HAP-1 (cell line): ENCODE measurements at places on chromosomes 7 and 10.
A peak's percentile ranks its signal among the peaks of the same experiment; 100 is the strongest.

- no peak for DNase-seq
Measured at GRCh38 chr7:110119883-110120581, 970.9 kb upstream of the LRRN3 start.

DNA sequence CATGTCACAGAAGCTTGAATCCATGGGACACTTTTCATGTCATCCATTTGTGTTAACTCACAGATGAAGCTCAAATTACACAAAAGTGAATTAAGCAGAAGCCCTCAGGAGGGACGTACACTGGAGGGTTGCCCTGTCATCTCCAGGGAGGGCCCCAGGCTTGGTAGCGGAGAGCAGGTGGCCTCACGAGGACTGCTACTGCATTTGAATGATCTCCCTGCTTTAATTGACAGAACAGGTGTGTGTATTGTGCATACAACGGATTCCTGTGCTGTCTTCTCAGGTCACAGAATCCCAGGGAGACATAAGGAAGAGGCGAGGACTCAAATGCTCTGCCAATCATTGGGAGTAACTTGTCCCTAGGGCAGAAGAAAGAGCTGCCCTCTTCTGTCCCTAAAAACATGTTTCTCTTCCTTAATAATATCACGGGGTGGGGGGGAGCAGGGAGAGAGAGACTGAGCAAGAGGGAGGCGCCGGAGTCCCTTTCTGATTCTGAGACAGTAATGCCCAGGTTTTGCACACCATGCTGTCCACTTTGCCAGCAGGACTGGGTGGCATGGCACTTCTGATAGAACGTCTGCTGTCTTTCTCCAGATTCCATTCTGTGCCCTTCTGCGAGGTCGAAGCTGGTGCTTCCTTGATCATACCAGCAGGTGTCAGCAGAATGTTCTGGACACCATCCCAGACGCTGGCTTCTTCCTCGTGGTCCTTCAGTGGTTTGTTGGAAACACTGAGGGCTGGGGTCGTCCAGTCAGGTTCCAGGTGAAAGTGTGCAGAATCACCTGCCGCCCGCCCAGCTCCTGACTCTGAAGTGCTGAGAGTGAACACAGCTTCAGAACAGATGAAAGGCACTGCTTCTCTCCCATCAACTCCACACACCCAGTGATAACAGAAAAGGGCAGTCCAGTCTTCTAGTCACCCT is 26.2 kb upstream of the RASGEF1A start:
- DNase-seq: peak; percentile 77

DNA sequence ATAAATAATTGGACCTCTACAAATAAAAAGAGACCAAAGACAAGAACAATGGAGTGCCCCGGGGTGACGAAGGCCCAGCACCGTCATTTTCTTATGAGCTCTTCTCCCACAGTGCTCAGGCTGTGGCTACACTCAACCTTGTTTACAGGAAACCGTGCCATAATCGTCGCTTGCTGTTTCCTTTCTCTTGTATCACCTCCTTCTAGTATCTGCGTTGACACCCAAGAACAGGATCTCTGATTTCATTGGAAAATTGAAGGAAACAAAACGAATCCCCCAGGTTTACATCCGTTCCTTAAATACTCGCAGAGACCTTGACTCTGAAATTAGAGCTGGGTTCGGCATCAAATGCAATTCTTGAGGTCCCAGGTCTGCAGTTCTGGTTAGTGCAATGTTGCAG is 1.7 kb upstream of the IGFBP3 start:
- DNase-seq: no peak

GRCh38 chr10:73881221-73881919 is 7.0 kb upstream of the CAMK2G start:
- no peak for DNase-seq

GRCh38 chr7:105815576-105815975 is 60.8 kb downstream of the ATXN7L1 start:
- DNase-seq: no peak

- no peak for DNase-seq
Measured at GRCh38 chr7:13702251-13702650, 287.2 kb downstream of the ETV1 start.

GRCh38 chr7:107579885-107580715 is at the start of gene BCAP29:
TSS of gene BCAP29 (plus strand) at chr7:107580246. CDS start at chr7:107580773, 527 bp downstream.
- DNase-seq: peak; percentile 85

DNA sequence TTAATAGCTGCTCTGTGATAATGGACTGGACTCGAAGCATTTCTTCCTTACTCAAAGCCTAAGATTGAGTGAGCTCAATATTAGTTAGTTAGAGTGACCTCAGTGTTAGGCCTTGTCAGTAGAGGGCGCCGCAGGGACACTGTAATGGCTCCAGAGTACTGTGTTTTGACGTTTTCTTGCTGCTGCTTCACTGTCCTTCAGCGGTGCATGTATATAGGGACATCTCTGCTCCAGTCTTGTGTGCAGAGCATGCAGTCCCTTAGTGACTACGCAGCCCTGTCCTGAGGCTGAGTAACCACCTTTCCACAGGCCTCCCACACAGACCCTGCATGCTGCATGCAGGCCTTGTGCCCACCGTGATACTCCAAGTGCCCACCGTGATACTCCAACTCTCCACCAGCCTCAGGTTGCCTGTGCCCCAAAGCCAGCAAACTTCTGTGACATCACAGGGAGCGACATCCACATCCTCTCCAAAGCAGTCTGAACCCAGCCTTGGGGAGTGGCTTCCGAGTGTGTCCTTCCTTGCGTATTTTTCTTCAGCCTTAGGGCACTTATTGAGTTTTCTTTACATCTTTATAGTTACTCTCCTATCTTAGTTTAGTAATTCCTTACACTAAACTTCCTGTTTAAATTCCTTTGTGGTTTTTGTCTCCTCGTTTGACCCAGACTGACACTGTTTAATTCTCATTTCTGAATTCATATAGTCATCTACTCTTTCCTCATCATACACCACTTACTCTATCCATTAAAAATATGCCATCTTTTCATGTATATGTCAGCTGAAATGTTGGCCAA is 118.2 kb downstream of the JAZF1 start:
- peak; percentile 75 for DNase-seq

GRCh38 chr7:27189997-27190748 is 5.1 kb upstream of the HOXA11 start:
- peak; percentile 12 for DNase-seq

DNA sequence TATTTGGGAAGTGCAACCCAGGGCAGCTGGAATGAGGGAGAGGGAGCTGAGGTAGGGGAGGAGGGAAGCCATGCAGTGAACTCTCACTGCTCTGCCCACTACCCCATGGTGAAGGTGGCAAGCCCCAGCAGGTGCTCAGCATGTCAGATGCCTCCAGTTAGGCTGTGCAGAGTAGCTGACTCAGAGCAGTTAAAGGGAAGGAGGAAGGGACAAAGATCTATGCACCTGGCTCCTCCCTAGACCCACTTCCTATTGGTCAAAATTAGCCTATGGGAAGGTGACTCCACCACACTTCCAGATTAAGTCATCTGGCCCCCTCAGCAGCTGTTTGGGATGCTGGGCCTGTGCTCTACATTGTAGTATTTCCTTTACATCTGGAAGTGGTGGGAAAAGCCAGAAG is 125.7 kb upstream of the MTPN start:
- no peak for DNase-seq

GRCh38 chr7:131365838-131366237 is 38.2 kb downstream of the MKLN1 start:
- peak; percentile 94 for DNase-seq

GRCh38 chr10:49344840-49345239 is 45.9 kb downstream of the C10orf71 start:
- no peak for DNase-seq

DNA sequence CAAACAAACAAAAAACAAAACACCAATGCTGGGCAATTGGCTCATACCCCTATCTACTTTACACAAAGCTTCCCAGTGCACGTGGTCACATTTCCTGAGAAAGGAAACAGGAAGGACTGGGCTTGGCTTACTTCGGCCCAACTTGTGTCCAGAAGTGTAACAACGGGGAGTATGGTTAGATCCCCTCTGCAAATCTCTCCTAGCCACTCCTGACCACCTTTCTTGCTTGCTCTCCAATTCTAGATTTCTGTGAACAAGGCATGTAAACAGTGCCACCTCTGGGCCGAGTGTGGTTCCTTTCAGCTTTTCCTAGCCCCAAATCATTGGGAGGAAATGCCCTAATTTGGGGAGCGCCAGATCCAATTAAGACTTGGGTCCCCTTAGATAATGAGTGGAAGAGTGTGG is 21.0 kb upstream of the FRAT2 start:
- DNase-seq: no peak

GRCh38 chr7:28981161-28981465 is 23.0 kb upstream of the TRIL start:
- no peak for DNase-seq

- no peak for DNase-seq
Measured at GRCh38 chr10:110181451-110181850, 26.0 kb upstream of the MXI1 start.

GRCh38 chr7:8387551-8388256 is 45.7 kb upstream of the NXPH1 start:
- no peak for DNase-seq

DNA sequence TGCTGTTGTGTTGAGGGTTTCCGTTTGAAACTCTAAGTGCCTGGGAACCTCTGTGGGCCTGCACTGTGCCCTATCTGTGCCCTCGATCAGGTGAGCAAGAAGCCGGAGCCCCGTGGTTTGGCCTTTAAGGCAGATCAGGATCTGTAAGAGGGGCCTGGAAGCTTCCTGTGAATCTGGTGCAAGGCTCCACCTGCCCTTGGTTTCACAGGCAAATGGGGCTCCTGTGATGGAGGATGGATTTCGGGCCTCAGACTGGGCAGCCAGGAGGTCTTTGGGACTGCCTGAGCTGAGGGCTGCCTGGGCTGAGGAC is 21.6 kb downstream of the SCART1 start:
- no peak for DNase-seq

DNA sequence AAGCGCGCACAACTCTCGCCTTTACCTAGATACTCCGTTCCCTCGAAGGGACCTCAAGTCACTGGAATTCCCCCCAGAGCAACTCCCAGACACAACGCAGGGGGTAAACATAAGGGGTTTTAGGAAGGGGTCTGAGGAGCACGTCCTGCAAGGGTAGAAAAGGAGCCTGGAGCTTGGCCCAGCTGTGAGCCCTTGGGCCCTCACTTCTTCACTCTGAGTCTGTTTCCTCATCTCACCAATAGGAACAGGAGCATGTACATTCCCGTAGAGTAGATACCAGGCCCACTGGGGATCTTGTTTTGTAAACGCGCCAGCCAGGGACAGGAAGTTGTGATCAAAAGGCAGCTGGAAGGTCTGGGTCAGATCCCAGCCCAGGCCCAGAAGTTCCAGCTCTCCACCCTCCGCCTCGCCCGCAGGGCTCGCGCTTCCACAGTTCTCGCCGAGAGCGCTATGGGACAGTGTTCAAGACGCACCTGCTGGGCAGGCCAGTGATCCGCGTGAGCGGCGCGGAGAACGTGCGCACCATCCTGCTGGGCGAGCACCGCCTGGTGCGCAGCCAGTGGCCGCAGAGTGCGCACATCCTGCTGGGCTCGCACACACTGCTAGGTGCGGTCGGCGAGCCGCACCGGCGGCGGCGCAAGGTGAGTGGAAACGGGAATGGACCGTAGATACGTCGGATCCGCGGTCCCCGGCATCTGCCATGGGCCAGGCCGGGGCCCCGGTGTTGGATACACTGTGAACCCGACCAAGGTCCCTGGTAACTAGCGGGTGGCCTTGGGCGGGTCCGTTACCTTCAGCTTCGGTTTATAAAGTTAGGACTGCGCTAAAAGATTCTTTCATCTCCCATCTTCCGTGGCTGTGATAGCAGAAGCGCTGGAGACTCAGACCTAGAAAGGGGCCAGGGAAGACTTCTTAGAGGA is 1.3 kb downstream of the CYP26C1 start:
- no peak for DNase-seq

GRCh38 chr10:81730891-81731290 is 144.1 kb upstream of the NRG3 start:
- DNase-seq: no peak

- DNase-seq: no peak
Measured at GRCh38 chr7:65809259-65809981, 63.5 kb upstream of the VKORC1L1 start.

- peak; percentile 47 for DNase-seq
Measured at GRCh38 chr7:147547252-147547897, 1043.2 kb upstream of the C7orf33 start.

DNA sequence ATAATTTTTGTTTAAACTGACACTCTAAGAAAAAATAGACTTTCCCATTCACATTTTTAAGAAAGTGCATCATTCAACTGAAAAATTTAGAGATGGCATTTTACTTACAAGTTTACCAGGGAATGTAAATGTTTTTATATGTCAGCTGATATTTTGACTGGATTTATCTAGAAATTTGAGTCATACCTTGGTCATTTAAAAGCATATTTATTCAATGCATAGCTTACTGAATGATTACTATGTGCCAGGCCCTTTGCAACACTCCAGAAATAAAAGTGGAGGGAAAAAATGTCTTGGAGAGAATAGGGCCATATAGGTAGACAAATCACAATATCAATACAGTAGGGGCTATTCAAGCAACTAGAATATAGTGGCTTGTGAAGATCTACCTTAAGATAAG is 98.4 kb upstream of the FAM3C start:
- no peak for DNase-seq

- peak; percentile 72 for DNase-seq
Measured at GRCh38 chr10:125057158-125058001, 103.0 kb downstream of the CTBP2 start.

DNA sequence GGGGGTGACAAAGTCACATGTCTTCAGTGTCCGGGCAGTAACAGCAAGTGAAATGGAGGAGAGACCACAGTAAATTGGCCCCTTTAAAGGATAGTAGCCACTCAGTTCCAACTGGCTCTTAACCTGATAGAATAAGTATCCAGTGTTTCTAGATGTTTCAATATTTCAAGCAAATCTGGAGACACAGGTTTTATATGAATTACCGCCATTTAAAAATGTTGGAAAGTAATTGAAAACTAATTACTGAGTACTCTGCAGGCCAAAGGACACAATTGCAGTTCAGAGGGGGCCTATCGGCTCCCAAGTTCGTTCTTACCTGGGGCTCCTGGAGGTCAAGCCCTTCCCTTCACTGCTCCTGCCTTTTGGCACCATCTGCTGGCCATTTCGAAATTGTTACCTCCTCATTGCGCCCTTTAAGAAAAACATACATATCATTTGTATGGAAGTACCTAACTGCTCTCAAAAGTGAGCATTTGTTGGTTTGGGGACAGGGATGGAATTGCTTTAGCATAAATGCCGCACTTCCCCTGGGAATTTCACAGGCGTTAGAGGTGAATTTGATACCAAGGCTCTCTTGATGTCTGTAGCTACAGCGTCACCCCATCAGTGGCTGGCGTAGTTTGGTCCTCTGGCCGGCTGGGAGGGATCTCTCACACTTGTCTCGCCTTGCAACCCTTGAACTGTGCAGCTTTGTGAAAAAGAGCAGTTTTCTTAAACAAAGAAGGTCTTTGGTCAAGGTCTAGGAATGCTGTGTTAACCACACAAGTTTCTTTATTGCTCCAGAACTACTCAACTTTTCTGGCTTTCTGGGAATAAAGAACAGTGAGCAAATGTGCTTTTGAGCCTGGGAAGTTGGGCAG is 220.0 kb downstream of the ARHGAP21 start:
- peak; percentile 70 for DNase-seq

- no peak for DNase-seq
Measured at GRCh38 chr10:6123532-6123931, 34.7 kb downstream of the RBM17 start.

- no peak for DNase-seq
Measured at GRCh38 chr10:25304606-25305005, 129.8 kb downstream of the GPR158 start.
